ENCODE measurements at places on chromosomes 1 and 21.

DNA sequence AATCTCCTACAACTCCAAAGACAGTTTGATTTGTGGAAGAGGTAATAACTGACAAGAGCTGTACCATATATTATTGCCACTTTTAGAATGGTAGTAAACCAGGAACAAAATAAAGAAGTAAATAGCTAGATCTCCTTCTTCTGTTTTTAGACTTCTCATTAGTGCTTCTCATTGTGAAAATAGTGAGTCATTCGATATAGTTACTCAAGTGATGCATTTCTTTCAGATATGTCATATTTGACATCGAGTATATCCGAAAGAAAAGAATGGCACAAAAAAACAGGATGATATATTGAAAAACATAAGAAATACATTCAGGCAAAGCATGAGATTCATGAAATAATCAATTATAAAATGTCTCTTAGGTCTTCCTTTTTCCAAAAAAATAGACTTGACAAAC is 1346.1 kb downstream of the BRINP3 start:
- no peak for DNase-seq

DNA sequence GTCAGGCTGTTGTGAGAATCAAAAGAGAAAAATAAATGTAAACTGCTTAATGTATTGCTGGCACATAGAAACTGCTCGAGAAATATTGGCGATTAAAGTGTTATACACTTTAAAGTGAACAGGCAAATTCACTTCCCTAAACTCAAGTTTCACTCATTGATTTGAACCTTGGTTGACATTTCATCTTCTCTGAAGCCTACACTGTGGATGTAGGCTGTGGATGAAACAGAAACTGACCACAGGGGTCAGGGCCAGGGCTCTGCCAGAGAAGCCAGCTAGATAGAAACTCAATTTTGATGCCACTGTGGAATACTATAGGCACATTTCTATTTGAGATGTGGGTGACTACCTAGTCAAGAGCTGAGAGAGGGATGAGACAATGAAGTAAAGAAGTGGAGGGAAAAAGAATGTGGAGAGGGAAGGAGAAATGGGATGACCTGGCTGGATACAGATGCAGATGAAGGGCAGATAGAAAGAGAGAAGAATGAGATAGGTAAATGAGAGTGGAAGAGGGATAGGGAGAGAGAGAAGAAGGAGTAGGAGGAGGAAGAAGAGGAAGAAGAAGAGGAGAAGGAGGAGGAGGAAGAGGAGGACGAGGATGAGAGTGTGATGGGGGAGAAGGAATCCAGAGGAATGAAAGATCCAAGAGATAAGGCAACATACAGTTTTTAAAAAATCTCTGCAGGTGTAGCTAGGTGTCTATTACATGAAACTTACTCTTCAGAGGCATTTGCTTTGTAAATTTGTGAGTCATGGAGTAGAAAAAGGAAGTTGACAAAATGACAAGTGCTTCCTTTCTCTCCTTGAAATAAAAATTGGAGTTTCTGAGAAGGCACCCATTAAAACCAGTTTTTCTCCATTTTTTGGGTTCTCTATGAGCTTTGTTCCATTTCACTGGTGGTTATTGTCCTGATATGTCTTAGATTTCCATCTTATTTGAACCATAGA is 17.4 kb upstream of the CD1D start:
- DNase-seq = no peak

DNA sequence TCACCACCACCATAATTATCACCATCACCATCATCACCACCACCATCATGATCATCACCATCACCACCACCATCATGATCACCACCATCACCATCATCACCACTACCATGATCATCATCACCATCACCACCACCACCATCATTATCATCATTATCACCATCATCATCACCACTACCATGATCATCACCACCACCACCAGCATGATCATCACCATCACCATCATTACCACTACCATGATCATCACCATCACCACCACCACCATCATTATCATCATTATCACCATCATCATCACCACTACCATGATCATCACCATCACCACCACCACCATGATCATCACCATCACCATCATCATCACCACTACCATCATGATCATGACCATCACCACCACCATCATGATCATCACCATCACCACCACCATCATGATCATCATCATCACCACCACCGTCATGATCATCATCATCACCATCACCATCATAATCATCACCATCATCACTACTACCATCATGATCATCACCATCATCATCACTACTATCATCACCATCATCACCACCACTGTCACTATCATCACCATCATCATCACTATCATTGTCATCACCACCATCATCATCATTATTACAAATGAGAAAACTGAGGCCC is 60.2 kb downstream of the TRABD2B start:
- DNase-seq = no peak

GRCh38 chr1:180261524-180262155 is 31.6 kb downstream of the LHX4 start:
- DNase-seq = no peak

DNA sequence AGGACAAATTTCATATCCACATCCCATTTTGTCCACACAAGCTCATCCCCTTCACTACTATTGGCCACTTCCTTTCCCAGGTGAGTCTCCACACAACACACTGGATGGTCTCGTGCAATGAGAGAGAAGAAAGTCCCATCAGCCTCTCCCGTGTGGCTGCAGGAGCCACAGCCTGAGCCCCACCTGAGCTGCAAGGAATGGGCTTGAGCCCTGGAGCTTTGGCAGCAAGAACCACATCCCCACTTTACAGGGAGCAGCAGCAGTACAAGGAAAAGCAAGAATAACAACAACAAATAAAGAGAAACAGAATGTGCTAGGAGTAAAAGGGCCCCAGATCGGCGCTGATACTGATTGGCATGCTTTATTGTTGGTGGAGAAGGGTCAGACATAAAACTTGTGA is 117.7 kb downstream of the TPTE start:
- DNase-seq = no peak

- DNase-seq = no peak
These were observed 7.5 kb upstream of the PRRC2C start for GRCh38 chr1:171477804-171478203.

DNA sequence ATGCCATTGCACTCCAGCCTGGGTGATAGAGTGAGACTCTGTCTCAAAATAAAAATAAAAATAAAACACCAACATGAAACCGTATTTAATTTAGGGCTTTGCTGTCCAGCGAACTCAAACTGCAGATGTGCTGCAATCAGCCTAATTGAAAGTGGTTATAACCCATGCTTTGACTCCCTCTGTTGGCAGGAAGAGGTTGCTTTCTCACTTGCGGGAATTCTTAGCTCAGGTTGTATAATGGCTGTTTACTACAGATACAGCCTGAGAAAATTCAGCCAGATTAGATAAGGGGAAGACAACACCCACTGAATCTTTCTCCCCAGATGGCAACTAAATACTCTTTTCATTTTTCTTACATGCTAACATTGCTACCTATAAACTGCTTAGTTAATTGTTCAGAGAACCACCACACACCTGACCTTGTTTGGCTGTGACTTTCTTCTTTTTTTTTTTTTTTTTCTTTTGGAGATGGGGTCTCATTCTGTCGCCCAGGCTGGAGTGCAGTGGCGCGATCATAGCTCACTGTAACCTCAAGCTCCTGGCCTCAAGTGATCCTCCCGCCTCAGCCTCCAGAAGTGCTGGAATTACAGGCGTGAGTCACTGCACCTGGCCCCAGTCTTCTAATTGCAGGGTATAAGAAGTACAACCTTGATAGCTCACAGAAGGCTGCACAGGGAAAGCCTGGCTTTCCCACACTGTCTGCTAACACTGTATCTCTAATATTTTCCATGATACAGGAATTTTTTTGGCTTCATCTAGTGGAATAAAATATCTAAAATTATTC is 34.6 kb downstream of the DNTTIP2 start:
- DNase-seq = no peak

- DNase-seq = no peak
These were observed 6.4 kb downstream of the CASZ1 start for GRCh38 chr1:10789803-10790702.

DNA sequence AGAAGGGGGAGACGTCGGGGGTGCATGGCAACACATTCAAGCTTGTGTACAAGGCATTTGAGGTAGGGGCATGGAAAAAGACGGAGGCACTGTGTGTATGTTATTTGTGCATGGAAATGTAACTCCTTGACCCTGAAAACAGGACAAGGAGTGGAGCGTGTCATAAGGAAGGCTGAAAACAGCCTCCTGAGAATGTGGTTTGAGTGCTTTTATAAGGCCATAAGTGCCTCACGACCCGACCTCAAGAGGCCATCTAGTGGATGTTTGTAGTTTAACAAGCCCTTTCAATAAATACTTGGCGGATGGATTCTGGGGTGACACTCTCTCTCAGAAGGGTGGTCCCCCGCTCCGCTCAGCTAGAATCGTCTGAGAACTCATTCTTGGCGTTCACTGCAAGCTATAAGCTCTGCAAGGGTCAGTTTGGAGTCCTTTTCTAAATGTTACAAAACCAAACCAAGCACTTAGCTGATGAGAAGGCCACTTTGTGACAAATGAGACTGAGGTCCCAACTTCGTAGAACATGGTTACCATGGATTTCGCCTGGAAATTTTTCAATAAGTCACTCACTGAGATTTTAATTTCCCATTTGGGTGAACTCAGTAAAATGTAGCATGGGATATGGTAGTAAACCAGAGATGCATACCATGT is 38.8 kb upstream of the CLCA4 start:
- DNase-seq = no peak

DNA sequence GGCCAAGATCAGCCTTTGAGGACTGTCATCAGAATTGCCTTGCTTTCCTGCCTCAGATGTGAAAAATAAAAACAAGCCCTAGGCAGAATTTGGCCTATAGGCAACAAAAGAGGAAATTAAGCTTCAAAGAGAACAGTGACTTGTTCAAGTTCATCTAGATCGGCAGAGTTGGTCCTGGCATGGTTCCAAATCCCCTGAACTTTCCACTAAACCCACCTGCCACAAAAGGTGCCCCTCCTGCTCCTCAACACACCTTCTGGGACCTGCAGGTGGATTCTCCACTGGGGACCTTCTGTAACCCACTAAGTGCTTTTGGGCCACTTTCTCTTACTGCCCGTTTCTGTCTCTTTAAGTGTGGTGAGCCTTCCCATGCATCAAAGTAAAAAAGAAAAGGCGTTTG is 42.5 kb upstream of the LRRN2 start:
- no peak for DNase-seq

DNA sequence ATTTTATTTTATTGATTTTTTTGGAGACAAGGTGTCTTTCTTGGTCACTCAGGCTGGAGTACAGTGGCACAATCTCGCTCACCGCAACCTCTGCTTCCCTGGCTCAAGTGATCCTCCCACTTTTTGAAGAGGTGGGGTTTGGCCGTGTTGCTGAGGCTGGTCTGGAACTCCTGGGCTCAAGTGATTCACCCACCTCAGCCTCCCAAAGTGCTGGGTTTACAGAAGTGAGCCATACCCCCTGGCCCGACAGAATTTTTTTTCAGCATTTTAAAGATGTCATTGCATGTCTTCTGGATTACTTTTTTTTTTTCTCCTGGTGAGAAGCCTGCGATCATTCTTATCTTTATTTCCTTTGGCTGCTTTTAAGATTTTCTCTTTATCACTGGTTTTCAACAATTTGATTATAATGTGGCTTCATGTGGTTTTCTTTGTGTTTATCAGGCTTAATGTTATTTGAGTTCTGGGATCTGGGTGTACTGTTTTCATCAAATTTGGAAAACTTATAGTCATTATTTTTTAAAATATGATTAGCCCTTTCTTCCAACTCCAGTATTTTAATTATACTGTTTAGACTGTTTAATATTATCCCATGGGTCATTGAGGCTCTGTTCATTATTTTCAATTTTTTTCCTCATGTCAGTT is 23.1 kb upstream of the PTBP2 start:
- DNase-seq = no peak

DNA sequence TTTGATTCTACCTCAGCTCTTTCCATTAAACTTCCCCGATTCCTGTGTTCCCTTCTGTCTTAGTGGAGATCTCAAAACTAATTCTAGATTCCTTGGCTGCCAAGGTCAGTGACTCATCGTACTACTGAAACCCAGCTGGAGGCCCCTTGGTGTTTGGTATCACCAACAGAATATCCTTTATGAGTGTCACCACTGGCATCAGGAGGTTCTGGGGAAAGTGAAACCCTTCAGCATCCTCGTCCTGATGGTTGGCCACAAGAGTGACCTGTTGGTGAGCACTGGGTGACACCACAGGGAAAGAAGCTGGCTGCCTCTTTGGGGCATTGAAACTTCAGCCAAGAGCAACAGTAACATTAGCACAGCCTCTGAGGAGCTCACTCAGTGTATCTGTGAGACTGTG is 9.6 kb downstream of the RAB42 start:
- DNase-seq = no peak

GRCh38 chr1:193105821-193106177 is 585 bp upstream of the GLRX2 start:
- no peak for DNase-seq

- DNase-seq = no peak
These were observed 93.2 kb downstream of the CCDC185 start for GRCh38 chr1:223486366-223486765.

Data from anterior cingulate cortex (tissue), 58 donors.